ENCODE measurements at places on chromosomes 12 and 14. TPM values are rescaled to one million over a fixed set of nuclear protein-coding genes. Genes with fewer than 3 reads are reported as not detected.

SIX4 gene
- polyA plus RNA-seq: 2.6 TPM

ANO2 gene
- polyA plus RNA-seq: not detected

ENDOU gene
- polyA plus RNA-seq: 0.21 TPM

- DNase-seq: no peak
Observed at GRCh38 chr12:64039281-64039871, 182.7 kb downstream of the KICS2 start.

DNA sequence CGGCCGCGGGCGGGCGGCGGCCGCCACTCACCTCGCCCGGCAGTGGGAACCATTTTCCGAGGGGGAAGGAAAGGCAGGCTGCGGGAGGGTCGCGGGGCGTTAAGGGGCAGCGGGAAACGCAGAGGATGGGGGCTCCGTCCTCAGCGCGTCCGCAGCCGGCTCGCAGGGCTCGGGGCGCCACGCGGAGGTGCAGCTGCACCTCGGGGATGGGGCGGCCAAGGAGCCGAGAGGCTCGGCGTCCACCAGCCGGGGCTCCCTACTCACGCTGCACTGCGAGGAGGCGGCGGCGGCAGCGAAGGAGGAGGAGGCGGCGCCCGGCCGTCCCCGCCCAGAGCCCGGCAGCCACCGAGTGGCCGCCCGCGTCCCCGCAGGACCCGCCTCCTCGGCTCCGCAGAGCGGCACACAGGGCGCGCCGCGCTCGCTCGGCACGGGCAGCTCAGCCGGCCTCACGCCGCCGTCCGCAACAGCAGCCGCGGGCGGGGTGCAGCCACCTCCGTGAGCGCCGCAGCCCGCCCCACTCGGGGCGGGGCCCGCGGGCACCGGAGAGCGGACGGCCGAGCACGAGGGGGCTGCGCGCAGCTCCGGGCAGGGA is at the start of gene ATP2B1:
Gene ATP2B1 (minus strand): TSS at position 274 of the 592 bp plus-strand sequence. CDS start 52,952 bp downstream, outside the sequence.
- DNase-seq: peak; percentile 55

TAS2R43 gene
- not detected for polyA plus RNA-seq

KRT77 gene
- polyA plus RNA-seq: not detected

Data from foreskin keratinocyte (primary cell).